ENCODE measurements at places on chromosomes 3 and 15.

DNA sequence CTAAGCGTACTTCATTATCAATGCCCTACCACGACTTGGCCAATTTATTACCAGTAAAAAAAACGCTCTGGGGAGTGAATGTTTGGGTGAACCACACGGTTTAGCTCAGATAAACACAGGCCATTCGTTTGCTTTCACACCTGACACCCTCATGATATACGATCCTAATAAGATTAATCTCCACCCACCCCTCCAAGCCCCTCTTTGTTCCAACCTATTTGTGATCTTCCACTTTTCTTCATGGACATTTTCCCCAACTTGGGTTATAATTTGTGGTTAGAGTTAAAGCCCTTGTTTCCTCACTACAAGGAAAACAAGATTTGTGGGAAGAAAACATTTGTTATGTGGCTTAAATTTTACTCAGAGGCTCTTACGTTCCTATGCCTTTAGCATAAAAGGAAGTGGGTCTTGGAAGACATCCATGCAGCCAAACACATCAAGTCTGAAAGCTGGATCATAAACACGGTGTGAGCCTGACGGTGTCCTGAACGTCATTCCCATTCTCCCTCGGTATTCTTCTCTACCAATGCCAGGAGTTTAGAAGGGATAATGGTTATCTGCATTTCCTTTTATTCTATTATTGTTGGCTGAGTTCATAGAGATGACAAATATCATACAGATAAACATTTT is 518.9 kb downstream of the NR2F2 start:
- no peak for DNase-seq

- DNase-seq, result peak; percentile 41
Measured at GRCh38 chr3:81643721-81644120, 117.7 kb downstream of the GBE1 start.

DNA sequence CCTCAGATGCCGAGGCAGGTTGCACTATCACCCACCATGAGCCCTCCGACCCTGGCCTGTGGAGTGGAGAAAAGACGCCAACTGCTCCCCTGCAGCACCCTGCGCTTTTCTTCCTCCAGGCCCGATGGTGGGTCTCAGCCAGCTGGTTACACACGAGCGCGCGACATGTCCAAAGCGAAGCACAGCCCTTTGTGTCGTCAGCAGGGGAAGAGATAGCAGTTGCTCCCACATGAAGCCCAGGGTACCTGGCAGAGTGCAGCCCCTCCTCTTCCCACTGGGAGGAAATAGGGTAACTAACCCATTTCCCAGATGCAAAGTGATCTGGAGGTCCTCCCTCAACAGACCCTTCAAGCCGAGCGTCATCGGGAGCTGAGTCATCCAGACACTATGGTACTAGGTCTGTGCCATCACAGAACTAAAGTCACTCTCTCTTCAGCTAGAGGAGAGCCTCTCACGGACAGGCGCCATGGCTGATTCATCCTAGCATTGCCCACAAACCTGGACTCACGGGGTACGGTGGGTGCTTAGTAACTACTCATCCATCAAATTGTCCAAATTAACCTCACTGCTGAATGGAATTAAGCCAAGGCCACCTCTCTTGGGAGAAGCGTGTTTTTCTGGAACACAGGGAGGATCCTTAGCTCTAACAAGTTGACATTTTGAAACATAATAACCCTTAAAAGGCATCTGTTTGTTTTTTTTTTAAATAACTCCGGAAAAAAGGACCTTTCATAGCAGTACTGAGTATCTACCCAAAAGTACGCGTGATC is 45.2 kb upstream of the BDH1 start:
- DNase-seq, result peak; percentile 17

DNA sequence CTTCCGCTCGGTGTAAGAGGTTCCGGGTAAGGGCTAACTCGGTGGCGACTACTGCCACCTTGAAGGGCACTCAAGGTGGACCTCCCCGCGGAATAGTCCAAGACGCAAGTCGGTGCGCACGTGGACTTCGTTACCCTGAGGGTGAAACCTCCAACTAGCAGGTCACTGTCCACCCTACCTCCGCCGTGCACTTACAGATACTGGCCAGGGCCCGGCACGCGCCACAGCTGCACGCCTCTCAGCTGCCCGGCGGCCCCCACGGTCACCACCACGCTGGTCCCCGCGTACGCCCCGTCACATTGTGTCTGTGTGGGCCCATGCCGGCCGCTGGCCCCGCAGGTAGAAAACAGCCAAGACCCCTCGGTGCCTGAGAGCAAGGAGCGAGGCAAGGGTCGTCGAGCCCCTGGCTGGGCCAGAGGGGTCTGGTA is 1.1 kb downstream of the LTK start:
- no peak for DNase-seq

- DNase-seq, result no peak
Measured at GRCh38 chr3:147369231-147369630, 37.1 kb downstream of the ZIC4 start.

DNA sequence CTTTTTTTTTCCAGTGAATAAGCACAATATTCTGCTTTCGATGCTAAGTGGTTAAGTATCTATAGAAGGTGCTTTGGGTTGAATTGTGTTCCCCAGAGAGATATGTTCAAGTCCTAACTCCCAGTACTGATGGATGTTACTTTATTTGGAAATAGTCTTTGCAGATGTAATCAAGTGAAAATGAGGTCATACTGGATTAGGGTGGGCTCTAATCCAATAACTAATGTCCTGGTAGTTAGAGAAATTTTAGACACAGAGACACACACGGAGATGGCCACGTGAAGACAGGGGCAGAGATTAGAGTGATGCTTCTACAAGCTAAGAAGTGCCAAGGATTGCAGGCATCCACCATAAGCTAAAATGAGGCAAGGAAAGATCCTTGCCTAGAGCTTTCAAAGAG is 662.3 kb downstream of the NAALADL2 start:
- DNase-seq, result no peak

DNA sequence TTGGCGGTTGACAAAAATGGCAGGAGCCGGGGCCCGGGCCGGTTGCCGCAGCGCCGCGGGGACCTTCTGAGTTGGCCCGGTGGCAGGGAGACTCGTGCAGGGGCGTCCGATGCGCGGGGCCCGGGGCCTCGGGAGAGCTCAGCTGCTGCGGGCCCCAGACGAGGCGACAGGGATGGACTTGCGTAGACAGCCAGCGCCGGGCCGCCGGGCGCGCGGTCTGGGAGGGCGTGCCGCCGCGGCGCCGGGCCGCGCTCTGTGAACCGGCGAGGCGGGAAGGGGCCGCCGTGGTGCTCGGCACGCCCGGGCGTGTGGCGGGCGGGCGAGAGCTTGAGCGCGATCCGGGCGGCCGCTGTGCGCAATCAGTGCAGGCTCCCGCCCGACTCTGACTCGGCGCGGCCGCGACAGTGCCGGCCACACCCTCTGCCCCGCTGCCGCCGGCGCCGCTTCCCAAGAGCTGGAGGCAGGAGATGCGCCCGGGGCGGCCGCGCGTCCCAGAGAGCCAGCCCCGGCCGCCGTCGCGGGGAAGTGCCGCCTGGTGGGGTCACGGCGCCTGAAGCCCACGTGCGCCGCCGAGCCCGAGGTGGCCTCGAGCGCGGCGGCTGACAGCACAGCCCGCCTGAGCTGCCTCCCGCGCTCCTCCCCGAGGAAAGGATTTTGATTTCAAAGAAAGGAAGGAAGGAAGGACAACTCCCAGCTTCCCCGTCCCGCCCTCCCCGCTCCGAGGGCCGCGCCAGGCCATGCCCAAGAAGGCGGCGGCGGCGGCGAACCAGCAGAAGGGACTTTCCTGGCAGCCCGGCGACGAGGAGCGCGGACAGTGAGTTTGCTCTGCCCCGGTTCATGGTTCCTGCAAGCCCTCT is 657 bp downstream of the TLNRD1 start:
- peak; percentile 83 for DNase-seq

- DNase-seq, result no peak
Measured at GRCh38 chr15:101808201-101808600, 3.8 kb upstream of the OR4F15 start.

DNA sequence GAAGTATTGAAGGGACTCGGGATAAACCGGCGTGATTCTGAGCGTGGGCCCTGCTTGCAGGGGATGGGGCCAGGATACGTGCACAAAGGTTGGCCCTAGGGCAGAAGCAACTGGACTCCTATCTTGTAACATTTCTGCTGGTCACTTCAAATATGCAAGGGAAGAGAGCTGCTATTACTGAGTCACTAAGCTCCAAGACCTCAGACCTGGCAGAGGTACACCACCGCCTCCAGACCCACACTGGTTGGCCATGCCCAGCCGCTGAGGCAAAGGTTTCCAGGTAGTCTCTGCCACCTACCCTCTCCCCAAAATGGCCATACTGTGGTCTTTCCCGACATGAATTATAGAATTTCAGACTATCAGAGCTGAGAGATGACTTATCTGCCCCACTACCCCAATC is 13.4 kb upstream of the STRA6 start:
- no peak for DNase-seq

DNA sequence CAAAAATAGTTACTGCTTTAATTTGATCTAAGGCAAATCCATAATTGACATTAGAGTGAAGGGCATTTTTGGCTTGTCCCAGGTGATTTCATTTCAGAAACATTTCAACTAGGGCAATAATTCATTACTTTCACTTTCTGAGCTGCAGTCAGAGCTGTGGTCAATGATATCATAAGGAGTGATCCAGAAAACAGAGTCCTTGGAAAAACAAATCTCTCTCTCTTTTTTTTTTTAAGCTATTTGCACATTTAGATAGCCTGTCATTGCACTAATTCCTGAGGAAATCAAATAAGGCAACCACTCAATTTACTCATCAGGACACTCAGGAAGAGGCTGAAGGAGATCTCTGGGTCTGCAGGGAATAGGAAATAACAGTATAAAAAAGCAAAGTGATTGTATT is 269.5 kb upstream of the LRRC3B start:
- no peak for DNase-seq

DNA sequence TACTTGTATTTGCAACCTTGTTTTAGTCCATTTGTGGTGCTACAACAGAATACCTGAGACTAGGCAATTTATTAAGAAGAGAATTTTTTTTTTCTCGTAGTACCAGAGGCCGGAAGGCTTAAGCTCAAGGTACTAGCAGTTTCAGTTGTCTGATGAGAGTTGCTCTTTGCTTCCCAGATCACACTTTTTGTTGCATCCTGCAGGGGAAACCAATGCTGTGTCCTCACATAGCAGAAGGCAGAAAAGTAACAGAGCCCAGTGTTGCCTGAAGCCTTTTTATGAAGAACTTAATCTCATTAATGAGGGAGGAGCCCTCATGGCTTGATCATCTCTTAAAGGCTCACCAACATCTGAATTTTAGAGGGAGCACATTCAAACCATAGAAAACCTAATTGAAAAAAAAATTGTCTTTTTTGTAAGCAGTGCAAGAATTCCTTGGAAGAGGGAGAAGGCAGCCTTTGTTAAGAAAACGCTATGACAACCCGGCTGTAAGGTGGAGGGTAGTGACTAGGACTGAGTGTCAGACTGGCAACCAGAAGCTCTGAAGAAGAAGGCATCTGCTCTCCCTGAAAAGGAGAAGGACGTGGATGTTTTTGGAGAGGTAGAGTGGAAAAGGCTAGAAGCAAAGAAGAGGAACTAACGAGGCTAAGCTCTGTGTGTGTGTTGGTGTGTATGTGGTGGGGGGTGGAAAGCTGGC is 1245.3 kb downstream of the ROBO2 start:
- no peak for DNase-seq

GRCh38 chr3:42300013-42300412 is 34.0 kb upstream of the CCK start:
- peak; percentile 72 for DNase-seq

GRCh38 chr15:53982876-53983275 is 4.6 kb downstream of the UNC13C start:
- DNase-seq, result no peak

DNA sequence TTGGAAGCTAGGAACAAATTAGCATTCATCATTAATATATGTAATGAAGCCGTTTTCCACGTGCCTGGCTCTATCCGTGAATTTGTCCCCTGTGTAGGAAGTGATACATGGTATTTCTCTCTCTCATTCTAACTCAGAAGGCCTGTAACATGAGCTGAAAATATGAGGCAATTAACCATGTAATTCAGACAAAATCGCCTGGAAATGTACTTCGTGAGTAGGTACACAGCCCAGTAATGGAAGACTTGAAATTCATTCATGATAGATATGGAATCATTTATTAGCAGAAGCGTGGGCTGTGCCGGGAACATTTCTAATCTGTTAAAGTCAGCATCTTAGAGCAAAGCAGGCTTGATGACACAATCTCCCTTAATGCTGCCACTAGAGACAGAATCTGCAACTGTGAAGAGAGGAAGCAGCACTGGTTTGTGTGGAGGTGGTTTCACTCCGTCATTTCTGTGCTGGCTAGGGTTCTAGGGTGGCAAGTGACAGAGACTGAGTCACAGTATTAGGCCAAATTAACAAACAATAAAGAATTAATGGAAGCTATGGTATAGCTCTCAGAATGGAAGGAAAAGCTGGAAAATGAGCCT is 225.0 kb upstream of the PROK2 start:
- DNase-seq, result no peak

DNA sequence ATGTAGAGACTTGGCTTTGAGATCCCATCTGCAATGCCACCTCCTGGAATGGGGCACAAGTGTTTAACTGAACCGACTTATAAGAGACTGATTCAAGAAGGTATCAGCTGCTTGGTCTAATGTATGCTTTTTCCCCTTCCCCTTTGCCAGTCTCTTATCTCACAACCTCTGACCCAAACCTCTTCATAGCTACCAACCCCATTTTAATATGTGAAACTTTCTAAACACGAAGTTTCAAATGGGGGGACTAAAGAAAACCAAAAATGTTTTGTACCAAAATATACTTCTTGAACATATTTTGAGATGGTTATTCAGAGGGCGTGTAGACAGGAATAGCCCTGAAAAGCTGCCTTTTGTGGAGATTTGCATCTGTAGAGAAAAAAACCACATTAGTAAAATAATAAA is 73.1 kb downstream of the OXSM start:
- no peak for DNase-seq

DNA sequence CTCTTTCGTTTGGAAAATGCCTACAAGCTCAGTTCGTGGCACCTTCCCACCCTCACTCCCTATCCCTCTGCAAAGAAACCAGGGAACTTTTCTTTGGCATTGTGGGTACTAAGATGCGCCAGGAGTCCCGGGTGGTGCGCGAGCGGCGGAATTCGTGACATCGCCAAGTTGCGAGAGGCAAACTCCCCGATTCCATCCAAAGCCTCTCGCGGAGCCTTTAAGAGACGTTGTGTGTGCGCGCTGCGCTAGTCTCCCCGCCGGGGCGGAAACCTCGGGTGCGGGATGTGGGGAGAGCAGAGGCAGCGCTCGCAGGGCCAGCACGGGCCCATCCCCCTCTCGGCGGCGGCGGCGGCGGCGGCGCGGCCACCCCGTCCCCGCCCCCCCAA is 443 bp upstream of the NR2F2 start:
- DNase-seq, result peak; percentile 84

DNA sequence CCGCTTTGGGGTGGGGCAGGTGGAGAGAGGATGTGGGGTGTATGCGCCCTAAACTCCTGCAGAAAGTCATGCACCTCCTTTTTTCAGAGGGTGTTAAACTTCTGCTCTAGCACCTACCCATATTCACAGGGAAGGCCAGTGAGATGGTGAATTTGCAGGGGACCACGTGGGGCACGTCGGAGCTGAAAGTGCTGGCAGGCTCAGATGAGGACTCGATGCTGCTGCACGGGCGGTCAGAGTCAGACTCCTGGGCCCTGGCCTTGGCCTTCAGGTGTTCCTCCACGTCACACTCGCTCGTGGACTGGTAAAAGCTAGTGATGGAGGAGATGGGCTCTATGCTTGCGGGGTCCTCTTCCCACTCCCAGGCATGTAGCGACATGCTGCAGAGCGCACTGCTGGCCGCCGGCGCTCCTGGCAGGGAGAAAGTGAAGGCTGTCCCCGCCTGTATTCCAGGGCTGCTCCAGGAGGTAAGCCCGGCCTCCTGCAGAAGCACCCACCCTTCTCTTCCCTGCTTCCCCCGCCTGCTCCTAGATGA is 883 bp downstream of the CFAP92 start:
- DNase-seq, result peak; percentile 30
